ENCODE measurements at places on chromosomes 5 and 9. TPM values are rescaled to one million over a fixed set of nuclear protein-coding genes. Genes with fewer than 3 reads are reported as not detected.

Gene INSL6
- not detected for total RNA-seq

Gene ATP6V0E1
- 163 TPM for total RNA-seq

Gene SPINK13
- not detected for total RNA-seq

Gene SPATA31E1
- total RNA-seq = not detected

Gene KIAA1191
- 157 TPM for total RNA-seq

Gene SLC24A2
- total RNA-seq = 2.4 TPM

Gene IL3
- not detected for total RNA-seq

Gene DNAI1
- not detected for total RNA-seq

Gene SH3RF2
- total RNA-seq = 1.0 TPM

Gene TMEM174
- total RNA-seq = not detected

Gene ODF2
- total RNA-seq = 26.7 TPM

DNA sequence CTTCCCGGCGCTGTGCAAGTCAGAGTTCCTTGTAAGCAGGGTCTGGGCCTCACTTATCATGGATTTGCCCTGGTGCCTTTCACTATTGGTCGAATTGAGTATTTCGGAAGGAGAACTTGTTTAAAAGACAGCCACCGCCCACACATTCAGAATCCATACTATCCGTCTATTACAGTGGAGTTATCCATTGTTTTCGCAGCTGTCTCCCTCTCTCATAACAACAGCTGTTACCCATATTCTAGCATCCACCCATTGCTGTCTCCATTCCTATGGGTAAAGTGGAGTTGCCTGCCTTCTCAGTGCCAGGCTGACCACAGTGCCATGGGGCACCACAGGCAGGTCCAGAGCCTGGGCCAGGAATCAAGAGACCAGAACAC, 20.2 kb downstream of the FAXDC2 start:
- no peak for ATAC-seq

DNA sequence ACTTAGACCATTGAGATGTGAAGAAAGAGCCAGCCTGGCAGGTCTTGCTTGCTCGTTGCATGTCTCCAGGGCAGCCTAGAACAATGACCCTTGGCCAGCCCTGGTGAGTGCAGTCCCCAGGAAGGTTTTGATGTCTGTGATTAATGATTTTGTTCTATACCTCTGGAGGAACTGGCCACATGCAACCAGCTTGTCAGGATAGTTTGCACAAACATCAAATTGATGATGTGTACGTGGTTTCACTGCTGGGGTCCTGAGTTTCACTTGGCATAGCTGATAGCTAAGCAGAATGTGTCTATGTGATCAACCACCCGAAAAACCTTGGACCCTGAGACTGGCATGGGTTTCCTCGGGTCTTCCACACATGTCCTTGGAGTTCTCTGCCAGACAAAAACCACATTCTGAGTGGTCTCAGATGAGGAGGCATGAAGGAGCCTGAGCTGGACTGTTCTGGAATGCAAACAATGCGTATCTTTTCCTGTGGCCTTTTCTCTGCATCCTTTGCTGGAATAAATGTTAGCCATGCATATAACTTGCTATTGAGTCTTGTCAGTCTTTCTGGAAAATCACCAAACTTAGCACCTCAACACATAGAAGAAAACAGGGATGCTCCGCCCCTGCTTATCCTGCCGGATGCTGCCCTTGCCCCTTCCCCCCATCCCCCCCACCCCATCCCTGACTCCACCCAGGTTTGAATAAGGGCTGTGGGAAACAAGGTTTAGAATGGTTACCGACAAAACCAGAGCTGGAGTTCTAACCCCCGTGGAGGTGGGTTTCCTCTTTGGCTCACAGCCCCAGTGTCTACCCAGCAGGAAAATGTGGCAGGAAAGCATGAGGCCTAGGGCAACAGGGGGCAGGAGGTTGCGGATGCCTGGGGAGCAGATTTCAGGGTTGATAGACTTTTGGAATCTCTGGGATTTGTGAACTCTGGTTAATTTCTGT, 50.1 kb upstream of the ANKRD33B start:
- ATAC-seq = no peak

DNA sequence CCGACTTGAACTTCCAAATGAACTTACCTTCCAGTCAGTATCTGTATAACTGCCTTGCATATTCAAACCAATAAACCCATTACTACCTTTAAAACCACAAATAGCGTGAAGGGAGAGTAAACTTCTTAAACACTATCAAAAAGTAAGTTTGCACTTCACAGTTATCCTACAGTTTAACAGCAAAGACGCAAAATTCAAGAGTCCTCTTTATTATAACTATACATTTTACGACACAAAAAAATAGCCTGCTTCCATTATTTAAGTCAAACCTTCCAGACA, 1.8 kb downstream of the PTBP3 start:
- no peak for ATAC-seq

GRCh38 chr5:73901043-73901442, 275.0 kb downstream of the ARHGEF28 start:
- ATAC-seq = peak; percentile 41

DNA sequence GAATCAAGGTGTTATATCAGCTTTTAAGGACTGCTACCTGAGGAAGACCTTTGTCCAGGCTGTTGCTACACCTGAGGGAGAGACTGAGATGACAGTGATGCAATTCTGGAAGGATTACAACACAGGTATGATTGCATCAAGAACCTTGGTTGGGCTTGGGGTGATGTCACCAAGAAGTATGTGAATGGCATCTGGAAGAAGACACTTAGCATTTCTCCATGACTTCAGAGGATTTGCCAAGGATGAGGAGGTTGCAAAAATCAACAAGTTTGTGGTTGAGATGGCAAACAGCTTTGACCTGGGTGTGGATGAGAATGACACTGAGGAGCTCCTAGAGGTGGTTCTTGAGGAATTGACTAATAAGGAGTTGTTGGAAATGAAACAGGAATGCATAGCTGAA, 67.9 kb upstream of the PANK3 start:
- ATAC-seq = no peak

DNA sequence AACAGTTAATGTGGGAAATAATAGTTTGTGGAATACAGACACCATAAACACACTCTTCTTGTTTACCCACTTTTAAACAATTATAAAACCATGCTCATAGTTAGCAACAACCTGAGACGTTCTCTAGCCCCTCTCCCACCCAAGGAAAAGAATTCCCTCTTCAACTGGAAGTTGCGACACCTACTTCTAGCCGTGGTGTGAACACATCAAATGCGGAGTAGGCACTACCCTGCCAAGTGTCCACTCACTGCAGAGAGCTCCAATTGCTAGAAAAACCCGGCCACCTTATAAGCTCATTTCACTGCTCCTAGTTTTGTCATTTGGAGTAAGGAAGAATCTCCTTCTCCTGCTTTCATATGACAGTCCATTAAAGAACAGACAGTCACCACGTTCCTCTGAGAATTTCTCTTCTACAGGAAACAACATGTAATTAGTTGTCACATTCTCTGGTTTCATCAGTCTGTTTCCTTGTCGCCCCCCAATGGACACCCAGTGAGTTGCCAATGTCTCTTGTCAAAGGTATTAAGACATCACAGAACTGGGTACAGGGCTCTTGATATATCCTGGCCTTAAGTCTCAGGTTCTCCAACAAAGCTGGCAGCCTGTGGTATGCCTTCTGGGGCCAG, 47.3 kb downstream of the PRLR start:
- peak; percentile 33 for ATAC-seq

GRCh38 chr9:129136446-129137035, 25.3 kb downstream of the PTPA start:
- no peak for ATAC-seq

GRCh38 chr9:73411494-73411893, 259.8 kb downstream of the ANXA1 start:
- ATAC-seq = no peak

GRCh38 chr5:132883261-132883834, 9.9 kb downstream of the LEAP2 start:
- ATAC-seq = peak; percentile 63

DNA sequence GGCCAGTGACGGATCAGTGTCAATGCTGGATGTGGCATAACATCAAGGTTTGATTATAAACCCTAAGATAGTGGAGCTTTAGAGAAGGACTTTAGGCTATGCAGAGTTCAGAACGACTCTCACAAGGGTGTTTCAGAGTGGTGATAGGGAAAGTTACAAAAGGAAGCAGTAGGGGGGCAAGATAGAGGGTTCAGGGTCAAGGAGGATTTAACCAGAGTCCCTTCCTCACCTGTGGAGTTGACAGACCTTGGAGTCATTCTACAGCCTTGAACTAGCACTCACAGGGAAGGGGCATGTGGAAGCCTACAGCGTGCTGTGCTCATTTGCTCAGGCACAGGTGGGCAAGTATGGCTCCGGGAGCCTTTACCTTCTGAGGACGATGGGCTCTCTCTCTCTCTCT, 7.9 kb downstream of the DMRT1 start:
- ATAC-seq = no peak

GRCh38 chr5:177426566-177427210, at the start of gene GRK6:
Gene GRK6, plus strand, starts transcription at chr5:177426676. Its CDS starts 170 bp downstream, at chr5:177426846.
- peak; percentile 17 for ATAC-seq

- ATAC-seq = no peak
These were observed 47.8 kb upstream of the PWWP2A start for GRCh38 chr5:160166973-160167623.

DNA sequence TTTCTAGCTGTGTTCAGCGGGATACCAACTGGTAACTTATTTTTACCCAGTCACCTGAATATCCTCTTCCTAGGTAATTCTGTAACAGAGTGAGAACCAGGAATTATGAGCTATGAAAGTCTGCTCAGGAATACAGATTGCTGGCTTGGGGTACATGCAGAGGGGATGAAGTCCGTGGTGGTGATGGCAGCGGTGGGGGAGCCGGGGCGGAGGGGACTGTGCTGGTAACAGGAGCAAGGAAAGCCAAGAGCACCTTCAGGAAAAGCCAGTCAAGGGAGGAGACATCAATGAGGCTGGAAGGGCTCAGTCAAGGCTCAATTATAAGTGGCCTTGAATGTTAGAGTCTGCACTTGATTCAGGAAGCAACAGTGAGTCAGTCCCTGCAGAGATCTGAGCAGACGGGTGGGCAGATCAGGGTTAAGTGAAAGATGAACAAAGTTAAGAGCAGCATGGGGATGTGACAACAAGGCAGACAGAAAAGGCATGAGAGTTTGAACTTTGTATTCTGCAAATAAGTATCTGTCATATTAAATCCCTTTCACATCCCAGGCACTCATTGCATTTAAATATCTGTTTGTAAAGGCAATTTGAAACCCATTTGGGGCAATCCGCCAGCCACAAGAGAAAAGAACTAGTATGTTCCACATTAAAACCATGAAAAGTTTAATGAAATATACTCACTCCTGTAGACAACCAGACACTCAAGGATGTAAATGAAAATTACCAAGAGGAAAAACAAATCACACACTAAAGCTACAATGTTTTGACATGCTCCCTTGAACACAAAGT, 101.2 kb downstream of the TTC39B start:
- no peak for ATAC-seq

DNA sequence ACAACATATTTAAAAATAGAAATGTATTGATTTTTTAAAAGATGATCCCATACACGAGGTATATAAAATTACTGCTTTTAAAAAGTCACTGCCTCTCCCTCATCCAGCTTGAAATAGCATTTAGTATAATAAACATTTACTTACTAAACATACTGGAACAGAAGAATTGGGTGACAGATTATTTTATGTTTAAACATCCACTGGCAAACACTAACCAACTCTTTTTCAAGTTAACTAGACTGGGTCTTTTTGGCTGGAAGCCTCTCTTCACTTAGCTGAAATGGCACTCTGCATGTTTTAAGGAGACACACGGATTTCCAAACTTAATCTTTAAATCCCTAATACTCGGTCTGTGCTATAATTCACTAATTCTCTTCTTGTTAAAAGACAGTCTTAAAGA, 19.0 kb downstream of the CTXN3 start:
- no peak for ATAC-seq

- no peak for ATAC-seq
These were observed 521.2 kb downstream of the IRX1 start for GRCh38 chr5:4116834-4117233.

DNA sequence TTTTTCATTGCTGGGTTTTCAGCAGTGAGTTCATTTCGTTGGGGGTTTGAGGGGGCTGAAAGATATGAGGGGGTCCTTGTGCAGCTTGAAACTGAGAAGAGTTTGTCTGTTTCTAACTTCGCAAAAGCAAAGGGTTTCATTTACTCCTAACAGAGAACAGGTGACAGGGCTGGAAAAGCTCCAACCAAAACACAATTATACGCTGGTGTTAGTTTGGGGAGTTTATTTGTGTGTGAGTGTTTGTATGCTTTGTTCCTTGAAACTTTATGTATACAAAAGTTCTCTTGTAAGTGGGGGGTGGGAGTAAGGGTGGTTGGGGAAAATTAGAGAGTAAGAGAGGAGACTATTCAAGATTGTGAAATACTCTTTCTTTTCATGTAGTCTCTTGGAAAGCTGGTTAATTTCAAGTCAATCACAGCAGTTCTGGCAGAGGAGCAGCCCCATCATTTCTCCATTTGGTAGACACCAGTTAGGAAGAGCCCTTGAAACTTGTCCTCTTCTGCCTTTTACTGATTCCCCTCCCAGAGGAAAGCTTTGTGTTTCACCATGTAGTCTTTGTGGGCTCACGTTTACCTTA, 881 bp downstream of the TNFAIP8 start:
- ATAC-seq = peak; percentile 36

DNA sequence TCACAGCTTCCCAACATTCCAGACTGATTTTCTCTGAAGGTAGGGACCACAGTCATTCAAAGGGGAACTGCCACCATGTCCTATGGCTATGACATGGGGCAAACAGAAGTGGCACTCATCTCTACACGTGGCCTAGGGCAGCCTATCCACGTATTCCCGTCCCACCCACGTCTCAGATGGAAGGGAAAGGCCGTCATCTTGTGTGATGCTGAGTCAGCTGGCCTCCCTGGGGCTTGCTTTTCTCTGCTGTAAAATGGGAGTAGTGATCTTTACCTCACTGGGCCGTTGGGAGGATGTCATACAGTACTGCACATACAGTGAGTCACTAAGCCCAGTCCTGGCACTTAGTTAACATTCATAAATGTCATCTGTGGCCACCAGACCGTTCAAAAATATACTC, 72.3 kb downstream of the RAPGEF1 start:
- ATAC-seq = no peak

DNA sequence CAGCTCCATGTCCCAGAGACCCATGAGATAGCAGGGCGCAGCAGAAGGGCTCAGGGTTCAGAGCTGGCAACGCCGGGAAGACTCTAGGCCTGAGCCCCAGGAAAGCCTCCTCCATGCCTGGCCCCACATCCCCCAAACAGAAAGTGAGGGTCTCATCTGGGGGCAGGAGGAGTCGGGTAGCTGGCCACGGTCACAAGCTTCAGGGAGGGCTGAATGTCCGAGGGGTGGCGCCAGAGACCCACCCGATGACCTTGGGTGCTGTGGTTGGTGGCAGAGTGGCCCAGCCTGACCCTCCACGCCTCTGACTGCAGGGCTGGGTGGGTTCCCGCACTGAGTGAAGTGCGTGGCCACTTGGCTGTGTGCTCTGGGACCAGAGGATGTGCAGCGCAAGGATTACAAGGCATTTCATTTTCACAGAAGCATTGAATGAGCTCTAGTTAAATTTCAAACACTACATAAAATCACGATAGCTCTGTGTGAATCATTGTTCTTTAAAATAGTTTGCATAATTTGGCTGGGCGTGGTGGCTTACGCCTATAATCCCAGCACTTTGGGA, 3.0 kb downstream of the C8G start:
- ATAC-seq = no peak

- ATAC-seq = no peak
These were observed 6.4 kb downstream of the THBS4 start for GRCh38 chr5:80041527-80041926.

All from gastroesophageal sphincter (tissue), 4 donors.